NCI-H1436 (cell line): ENCODE measurements at places on chromosomes 4 and X.

DNA sequence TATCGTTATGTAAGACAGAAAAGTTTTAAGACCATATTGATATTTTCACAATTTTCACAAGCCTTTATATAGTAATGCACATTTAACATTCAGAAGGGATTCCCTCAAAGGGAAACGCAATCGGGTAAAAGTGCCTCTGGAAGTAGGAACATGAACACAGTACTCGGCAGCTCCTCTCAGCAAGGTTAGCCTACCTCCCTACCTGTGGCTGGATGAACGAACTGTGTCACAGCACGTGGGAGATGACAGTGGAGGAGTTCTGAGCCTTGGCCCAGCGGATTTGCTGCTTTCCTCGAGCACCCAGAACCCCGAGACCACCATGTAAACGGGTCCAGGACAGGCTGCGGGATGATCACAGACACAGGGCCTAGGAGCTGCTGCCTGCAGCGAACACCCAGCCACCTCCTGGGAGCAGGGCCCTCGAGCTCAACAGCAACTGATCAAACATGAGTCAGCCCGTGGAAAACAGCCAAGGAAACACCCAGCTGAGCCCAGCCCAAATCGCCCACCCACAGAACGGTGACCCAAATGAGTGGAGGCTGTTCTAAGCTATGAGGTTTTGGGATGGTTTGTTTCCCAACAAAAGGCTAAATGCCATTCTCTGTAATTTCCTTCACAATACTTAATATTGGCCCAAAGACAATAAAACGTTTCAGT, 30.4 kb downstream of the FAT1 start:
- DNase-seq: no peak

DNA sequence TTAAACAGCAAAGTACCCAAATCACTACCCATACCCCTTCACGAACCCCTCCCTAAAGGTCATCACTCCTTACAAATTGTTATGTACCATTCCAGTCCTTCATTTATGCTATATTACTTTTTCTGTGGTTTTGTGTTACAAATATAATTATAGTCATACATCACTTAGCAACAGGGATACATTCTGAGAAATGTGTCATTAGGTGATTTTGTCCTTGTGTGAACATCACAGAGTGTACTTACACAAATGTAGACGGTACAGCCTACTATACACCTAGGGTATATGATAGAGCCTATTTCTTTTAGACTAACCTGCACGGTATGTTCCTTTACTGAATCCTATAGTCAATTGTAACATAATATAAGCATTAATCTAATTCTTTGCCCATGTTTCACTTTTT, 61.9 kb downstream of the ASB9 start:
- DNase-seq: peak; percentile 27

DNA sequence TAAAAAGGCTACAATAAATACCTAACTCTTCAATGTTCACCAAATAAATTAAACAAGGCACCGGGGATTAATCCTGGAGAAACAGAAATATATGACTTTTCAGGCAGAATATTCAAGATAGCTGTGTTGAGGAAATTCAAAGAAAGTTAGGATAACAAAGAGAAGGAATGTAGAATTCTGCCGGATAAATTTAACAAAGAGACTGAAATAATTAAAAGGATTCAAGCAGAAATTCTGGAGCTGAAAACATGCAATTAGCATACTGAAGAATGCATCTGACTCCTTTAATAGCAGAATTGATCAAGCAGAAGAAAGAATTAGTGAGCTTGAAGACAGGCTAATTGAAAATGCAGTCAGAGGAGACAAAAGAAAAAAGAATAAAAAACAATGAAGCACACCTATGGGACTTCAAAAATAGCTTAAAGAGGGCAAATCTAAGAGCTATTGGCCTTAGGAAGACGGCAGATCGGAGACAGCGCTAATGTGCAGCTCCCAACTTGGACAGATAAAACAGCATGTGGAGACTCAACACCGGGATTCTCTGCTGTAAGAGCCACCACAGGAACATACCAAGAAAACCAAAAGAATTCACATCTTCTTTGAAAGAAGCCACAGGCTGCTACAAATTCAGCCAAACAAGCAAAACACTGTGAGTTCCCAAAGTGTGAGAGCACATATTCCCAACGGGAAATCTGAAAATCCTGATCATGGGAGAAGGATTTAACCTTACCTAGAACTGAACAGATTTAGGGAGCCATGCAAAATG, 1290.9 kb downstream of the PCDH18 start:
- DNase-seq: no peak

- no peak for DNase-seq
These were observed 54.7 kb downstream of the FRYL start for GRCh38 chr4:48725414-48725813.

- no peak for DNase-seq
These were observed 811.6 kb downstream of the GLUD2 start for GRCh38 chrX:121858867-121859647.

DNA sequence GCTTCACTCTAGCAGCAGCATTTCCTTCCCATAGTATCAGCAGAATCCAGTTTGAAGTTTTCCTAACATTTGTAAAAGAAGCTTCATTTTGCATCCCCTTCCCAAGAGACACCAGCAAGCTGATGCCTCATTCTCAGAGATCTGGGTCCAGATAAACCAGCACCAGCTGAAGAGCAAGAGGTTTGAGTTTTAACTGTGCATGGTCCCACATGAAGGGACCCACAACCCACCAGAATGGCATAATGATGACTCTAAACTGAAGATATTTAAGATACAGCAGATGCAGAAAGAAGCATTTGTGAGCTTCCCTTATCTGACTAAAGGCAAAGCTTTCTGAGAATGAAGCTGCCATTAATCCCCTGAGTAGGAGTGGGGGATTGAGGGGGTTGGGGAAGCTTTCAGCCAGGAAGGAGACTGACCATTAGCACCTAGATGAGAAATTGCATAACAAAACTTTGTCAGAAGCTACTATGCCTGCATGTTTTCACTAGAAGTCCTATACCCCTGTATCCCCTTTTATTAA, 18.6 kb downstream of the NUDT6 start:
- no peak for DNase-seq

GRCh38 chrX:7054219-7055216, 93.0 kb upstream of the STS start:
- no peak for DNase-seq

DNA sequence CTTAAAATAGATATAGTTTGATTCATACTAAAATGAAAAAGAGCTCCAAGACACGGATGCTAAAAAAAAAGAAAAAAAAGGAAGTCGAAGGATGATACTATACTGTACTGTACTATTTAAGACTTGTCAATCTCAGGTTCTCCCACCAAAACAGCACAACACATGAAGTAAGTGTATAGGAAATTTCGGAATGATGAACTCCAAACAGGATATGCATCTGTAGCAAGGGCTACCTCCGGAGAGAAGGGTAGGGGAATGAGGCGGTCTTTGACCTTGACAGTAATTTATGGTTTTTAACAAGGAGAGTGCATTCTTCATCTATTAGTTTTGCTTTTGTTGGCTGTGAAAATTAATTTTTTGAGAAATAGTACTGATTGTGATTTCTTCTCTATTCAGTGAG, 541 bp upstream of the FIP1L1 start:
- no peak for DNase-seq

- DNase-seq: no peak
These were observed 206.3 kb downstream of the ARHGAP24 start for GRCh38 chr4:85681221-85681657.

- no peak for DNase-seq
These were observed 283.5 kb upstream of the GIMD1 start for GRCh38 chr4:106652095-106652494.

- peak; percentile 66 for DNase-seq
These were observed 3.4 kb downstream of the TFE3 start for GRCh38 chrX:49039598-49040375.

GRCh38 chrX:106862972-106863688, 40.0 kb downstream of the RIPPLY1 start:
- DNase-seq: no peak

DNA sequence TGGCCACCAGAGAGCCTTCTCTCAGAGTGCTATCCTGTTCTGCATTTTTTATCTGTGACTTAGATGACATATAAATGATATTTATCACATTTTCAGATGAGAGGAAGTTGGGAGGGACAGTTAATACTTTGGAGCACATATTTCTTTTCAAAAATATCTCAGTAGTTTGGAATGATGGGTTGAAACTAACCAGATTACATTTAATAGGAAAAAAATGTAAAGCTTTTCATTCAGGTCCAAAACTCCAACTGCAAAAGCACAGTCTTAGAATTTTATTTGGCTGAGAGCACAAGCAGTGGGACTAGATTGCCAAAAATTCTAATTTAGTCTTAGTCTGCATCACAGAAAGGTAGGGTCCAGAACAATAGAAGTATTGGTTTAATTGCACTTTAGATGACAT, 248.2 kb upstream of the TEX13A start:
- no peak for DNase-seq

GRCh38 chr4:168765726-168766125, 244.3 kb downstream of the CBR4 start:
- DNase-seq: no peak

DNA sequence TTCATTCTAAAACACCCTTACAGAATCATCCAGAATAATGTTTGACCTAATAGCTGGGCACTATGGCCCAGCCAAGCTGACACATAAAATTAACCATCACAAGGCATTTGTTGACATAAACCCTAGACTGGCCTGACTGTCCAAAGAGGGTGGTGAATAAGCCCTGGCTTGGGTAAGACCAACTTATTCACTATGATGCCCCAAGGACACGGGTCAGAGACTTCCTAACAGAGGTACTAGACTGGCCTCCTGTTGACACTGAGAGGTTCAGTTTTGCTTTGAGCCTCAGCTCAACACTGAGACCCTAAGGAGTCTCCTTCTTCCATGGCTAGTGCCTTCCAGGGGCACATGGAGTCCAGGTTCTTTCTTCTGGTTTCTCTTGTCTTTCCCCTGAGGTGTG, 21.3 kb downstream of the FGF2 start:
- DNase-seq: no peak

GRCh38 chrX:28920153-28920943, 333.1 kb downstream of the IL1RAPL1 start:
- DNase-seq: peak; percentile 51

- no peak for DNase-seq
These were observed 61.2 kb downstream of the METTL14 start for GRCh38 chr4:118746251-118746919.

- peak; percentile 41 for DNase-seq
These were observed 577 bp upstream of the GLRA2 start for GRCh38 chrX:14528629-14529289.

- DNase-seq: no peak
These were observed 26.7 kb downstream of the PIN4 start for GRCh38 chrX:72208126-72208800.

GRCh38 chr4:110020646-110021443, 108.2 kb downstream of the EGF start:
- DNase-seq: no peak

DNA sequence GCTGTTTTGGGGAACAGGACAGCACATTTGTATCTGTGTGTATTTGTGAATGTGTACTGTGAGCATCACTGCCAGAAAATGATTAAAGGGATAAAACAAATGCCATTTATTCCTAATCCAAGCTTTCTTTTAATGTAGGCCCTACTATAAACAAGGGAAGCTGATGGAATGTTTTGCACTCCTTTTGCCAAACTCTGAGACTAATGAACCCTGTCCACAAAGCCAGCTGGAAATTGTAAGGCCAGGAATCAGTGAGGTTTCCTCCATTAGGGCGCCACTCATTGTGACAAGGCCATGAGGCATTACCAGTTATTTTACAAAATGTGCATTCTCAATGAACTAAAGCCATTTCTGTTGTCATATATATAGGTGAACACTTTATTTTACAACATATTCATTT, 163.0 kb upstream of the NAP1L5 start:
- no peak for DNase-seq

- DNase-seq: no peak
These were observed 10.3 kb downstream of the ZDHHC9 start for GRCh38 chrX:129833153-129833990.

- DNase-seq: no peak
These were observed 882.4 kb downstream of the C4orf33 start for GRCh38 chr4:129978315-129978714.
